Cardiac muscle cell (in vitro differentiated cells and primary cell): ENCODE measurements at places on chromosomes 7 and 10. TPM values are rescaled to one million over a fixed set of nuclear protein-coding genes. Genes with fewer than 3 reads are reported as not detected.

GRCh38 chr7:157097056-157097329 is 41.7 kb upstream of the UBE3C start:
- DNase-seq = no peak

DNA sequence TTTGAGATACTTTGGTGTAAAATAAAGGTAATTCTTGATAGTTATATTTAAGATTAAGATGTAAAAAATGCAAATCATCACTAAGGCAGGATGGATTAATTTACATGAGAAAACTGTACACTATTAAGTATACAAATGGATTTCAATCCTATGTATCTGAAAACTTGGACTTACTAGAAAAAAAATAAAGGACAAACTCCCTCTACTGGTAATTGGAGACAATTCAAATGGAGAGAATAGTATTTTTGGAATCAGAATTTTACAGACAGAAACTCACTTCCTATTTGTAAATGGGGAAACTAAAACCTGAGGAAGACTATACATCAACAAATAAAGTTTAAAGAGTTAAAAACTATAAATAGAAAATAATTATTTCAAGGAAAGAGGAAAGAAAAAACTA is 62.6 kb downstream of the CUL2 start:
- DNase-seq = peak; percentile 4

GRCh38 chr7:1804310-1804709 is 134.2 kb downstream of the ELFN1 start:
- DNase-seq = no peak

- DNase-seq = peak; percentile 15
Measured at GRCh38 chr10:12869427-12869826, 132.1 kb downstream of the CCDC3 start.

GRCh38 chr7:62361-63116 is 129.8 kb upstream of the FAM20C start:
- DNase-seq = no peak

DNA sequence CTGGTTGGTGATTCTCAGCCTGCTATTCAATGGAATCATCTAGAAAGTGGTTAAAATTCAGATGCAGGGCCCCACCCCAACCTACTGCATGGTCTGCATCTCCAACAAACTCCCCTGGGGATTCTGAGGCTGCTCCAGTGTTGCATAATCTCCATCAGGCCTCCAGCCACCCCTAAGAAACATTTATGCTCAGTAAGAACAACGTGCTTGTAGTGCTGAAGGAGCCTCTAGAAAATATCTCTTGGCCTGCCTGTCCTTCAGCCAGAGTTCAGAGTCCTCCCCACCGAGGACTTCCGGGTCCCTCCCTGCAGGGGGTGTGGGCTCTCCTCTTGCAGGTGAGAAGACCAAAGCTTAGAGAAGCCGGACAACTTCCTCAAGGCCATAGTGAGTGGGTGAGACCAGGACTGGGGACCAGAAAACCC is 159.8 kb downstream of the SH3PXD2A start:
- DNase-seq = peak; percentile 84

GRCh38 chr10:45071043-45071813 is 70.5 kb downstream of the ZNF22 start:
- no peak for DNase-seq

- no peak for DNase-seq
Measured at GRCh38 chr10:132477398-132478340, 59.9 kb upstream of the INPP5A start.

GRCh38 chr10:102604439-102604841 is 39.8 kb upstream of the TRIM8 start:
- no peak for DNase-seq

DNA sequence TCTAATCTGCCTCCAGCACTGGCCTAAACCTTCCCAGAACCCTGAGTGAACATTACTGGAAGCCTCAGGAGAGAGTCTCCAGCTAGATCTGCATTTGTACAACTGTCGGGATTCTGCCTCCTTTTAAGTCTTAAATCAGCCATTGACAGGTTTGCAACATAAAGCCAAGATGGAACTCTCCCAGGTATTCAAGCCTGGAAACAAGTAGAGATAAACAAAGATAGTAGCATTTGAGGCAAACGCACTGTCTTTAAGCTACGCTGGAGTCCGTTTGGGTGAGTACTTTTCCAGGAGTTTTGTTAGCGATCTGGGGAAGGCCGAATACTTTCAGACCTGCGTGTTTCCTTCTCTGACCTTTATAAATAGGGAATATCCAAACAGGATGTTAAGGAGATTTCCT is 317.2 kb upstream of the FZD8 start:
- DNase-seq = no peak

DNA sequence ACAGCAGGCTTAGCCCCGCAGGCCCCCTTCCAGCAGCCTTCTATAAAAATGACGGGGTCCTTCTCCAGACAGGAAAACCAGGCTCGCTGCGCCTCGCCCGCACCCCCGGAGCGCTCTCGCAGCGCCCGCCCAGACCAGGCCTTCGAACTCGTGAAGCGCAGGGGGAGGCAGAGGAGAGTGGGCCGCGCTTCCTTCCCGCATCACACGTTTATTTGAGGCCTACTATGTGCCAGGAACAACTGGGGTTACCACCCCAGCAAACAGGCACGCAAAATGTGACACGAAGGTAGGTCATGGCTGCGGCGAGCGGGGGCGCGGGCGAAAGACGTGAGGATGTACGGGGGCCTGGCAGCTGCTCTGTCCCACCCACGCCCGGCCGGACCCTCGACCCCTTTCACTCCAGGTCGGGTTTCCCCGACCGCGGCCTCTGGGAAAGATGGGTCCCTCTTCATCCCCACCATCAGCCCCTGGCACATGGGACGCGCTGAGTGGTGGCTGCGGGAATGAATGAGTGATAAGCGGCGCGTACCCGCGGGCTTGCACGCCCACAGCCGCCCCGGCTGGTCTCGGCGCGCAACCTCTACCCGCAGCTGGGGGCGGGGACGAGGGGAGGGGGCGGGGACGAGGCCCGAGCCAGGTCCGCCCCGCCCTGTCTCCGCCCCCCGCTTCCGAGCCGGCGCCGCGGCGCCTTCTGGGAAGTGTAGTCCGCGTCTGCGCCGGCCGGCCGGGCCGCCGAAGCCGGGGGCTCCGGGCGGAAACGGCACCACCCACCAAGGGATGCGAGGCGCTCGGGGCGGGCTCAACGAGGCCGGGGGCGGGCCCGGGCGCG is 59.1 kb downstream of the ZNF467 start:
- DNase-seq = peak; percentile 93

DNA sequence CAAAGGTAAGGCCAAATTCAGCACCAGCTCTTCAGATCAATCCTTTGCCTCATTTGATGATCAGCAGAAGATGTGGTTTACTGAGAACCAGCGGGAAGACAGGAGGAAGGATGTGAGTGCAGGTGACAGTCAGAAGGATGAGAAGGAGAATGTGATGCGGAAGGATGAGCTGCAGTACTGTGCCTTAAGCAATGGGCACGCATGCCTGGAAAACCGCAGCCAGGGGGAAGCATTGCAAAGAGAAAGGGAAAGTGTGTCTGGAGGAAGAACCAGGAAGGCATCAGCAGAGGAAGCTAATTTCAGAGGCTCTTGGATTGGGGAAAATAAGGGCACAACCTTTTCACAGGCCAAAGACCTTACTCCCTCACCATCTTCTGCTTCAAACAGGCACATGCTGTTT is 25.7 kb downstream of the C10orf71 start:
- no peak for DNase-seq

DNA sequence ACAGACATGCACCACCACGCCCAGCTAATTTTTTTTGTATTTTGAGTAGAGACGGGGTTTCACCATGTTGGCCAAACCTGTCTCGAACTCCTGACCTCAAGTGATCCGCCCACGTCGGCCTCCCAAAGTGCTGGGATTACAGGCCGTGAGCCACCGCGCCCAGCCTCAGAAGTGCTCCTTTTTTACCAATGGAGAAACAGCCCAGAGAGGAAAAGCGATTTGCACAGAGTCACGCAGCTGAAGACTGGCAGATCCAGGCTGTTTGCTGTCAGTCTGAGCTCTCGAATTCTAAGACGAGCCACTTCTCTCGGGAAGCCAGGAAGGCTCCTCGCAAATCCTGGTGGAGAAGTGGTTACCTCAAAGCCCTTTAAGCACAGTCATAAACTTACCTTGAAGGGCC is 57.4 kb upstream of the SDK1 start:
- DNase-seq = no peak

DNA sequence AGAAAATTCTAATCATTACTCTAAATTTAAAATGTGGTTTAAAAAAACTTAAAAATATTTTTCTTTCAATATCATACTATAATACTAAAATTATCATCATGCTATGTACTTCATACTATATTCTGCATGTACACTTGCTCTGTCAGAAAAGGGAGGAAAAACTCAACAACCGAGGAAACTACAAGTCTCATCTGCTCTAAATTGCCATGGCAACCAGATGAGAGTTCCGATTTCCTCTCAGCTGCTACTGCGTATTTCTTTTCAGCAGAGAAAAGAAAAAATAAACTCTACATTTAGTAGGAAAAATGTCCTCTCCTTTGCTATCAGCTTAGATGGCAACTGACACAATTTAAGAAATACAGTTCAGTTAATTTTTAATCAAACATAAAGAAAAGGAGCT is 178.9 kb downstream of the SRPK2 start:
- no peak for DNase-seq

The MSMB gene
- not detected in 2 replicates for total RNA-seq

The JAKMIP3 gene
- 0.42 and 0.56 TPM in 2 replicates for total RNA-seq

The OR2A1 gene
- total RNA-seq = not detected in 2 replicates

The CCDC186 gene
- 5.2 and 8.7 TPM in 2 replicates for total RNA-seq

The THSD7A gene
- total RNA-seq = 2.0 and 3.7 TPM in 2 replicates

The TMEM178B gene
- total RNA-seq = 0.07 and 0.39 TPM in 2 replicates

The PRSS37 gene
- not detected in 2 replicates for total RNA-seq
